ENCODE measurements at places on chromosomes 2 and 18.

- DNase-seq: no peak
Observed at GRCh38 chr2:62938126-62938525, 112.5 kb upstream of the OTX1 start.

- peak; percentile 38 for DNase-seq
Observed at GRCh38 chr2:153519257-153519875, 40.8 kb upstream of the RPRM start.

GRCh38 chr18:36636237-36636817 is 192.5 kb downstream of the TPGS2 start:
- no peak for DNase-seq

DNA sequence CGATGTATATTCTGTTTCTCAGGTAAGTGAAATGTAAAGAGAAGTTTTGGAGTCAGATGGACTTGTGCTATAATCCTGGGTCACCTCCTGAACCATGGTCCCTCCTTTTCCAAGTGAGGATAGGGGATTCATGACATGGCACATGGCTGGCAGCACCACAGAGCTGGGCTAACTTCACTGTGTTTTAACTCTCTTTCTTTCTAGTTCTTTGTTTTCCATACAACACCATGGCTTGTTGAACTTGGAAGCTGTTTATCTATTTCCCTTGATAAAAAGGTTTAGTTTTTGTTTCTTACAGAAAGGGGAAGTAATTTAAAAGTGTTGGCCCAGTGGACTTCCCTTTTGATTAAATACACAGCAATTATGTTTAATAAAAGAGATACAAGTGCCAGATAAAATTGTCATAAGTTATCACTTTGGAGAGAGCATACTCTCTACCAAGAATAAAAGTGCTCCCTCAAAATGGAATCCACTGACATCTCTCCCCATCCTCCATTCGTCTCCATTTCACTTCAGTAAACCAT is 90.4 kb downstream of the PLCL1 start:
- no peak for DNase-seq

GRCh38 chr2:123771928-123772632 is 253.0 kb upstream of the CNTNAP5 start:
- DNase-seq: no peak

DNA sequence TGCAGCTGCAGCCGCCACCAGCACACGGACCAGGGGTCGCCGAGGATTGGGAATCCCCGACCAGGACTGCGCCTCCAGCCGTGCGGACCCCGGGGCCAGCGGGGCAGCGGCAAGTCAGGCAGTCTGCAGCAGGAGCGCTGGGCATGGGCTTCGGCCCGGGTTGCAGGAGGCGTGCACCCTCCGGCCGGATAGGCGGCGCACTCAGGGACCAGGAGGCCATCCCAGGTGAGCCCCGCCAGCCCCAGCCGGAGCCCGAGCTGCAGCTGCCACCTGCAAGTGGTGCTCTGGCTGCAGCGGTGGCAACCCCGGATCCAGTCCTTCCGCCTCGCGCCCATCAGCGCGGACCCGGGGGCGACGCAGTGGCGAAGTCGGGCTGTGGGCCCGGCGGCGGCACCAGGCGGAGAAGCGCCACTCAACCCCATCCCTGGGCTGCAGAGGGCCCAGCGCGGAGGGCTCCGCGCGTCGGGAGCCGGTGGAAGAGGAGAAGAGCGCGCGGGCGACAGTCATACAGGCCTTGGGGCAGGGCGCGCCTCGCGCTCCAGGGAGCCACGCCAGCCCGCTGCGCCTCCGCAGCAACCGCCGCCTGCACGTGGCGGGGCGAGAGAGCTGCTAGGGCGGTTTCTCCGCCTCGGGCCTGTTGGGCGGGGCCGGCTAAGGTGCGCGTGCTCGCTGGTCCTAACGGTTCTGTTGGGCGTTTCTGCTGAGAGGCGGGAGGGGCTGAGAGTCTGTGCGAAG is 73.8 kb downstream of the RPIA start:
- DNase-seq: no peak

- DNase-seq: no peak
Observed at GRCh38 chr2:9205963-9206948, at the start of gene ASAP2. TSS of gene ASAP2 (plus strand) at chr2:9206812. CDS start at chr2:9207105, 293 bp downstream.

DNA sequence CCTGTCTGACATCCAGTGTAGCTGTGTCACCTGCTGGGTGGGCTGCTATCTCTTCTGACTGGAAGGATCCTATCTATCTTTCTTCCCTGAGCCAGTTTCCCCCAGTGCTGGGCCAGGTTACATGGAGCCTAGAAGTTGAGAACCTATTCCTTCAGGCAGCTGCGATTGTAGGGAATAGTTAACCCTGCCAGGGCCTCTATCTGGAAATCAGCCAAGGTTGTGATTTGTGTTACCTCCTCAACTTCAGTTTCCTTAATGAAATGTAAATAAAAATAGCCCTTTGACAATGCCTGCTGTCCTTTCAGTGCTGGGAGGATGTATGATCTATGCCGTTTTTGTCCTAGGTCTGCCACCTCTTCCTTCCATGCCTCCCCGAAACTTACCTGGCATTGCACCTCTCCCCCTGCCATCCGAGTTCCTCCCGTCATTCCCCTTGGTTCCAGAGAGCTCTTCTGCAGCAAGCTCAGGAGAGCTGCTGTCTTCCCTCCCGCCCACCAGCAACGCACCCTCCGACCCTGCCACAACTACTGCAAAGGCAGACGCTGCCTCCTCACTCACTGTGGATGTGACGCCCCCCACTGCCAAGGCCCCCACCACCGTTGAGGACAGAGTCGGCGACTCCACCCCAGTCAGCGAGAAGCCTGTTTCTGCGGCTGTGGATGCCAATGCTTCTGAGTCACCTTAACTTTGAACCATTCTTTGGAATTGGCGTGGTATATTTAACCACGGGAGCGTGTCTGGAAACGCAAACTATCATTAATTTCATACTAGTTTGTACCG is 36.6 kb downstream of the GORASP2 start:
- no peak for DNase-seq

DNA sequence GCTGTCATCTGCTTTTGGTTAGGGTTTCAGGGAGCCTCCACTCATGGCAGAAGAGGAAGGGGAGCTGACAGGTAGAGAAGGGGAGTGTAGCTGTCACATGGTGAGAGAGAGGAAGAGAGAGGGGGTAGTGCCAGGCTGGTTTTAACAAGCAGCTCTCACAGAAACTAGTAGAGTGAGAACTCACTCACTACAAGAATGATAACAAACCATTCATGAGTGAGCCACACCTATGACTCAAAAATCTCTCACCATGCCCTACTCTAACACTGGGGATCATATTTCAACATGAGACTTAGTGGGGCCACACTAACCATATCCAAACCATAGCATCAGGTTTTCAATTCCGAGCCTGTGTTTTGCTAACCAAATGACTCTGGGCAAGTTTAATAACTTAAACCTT is 274.9 kb upstream of the VWC2L start:
- no peak for DNase-seq

DNA sequence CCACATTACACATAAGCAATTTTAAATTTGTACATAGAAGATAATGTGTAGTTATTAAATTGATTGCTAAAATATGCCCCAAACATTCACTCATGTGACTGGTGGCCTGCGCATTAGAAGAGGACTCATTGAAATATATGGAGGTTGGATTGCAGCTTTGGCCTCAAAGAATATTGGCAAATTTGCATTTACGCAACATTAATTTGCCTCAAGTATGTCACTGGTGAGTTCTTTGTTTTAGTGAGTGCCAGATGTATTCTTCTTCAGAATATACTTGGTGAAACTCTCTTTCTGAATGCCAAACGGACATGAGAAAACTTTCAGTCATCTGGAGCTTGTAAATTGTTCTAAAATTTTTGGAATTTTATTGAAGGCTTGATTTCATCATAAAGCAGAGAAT is 5.9 kb upstream of the EFEMP1 start:
- DNase-seq: no peak

- no peak for DNase-seq
Observed at GRCh38 chr2:183009249-183009899, 28.9 kb downstream of the NCKAP1 start.

GRCh38 chr2:36578343-36579296 is 19.3 kb downstream of the FEZ2 start:
- no peak for DNase-seq

DNA sequence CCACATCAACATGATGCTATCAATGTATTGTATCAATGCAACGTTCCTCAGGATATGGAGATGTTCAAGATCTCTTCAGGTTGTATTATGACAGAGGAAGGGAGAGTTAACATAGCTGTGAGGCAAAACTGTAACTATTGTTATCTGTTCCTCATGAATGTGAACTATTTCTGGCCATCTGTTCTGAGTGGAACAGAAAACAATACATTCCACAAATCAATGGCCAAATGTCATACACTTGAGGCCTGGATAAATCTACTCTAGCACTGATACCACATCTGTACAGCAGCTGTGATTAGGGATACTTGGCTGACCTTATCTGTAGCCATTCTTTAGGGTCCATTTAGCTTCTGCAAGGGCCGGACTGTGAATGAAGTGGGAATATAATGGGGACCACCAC is 447.9 kb downstream of the IRS1 start:
- no peak for DNase-seq

GRCh38 chr2:232341061-232341738 is 37.4 kb upstream of the ALPP start:
- DNase-seq: no peak

GRCh38 chr18:48404716-48405507 is 4.3 kb downstream of the ZBTB7C start:
- no peak for DNase-seq

DNA sequence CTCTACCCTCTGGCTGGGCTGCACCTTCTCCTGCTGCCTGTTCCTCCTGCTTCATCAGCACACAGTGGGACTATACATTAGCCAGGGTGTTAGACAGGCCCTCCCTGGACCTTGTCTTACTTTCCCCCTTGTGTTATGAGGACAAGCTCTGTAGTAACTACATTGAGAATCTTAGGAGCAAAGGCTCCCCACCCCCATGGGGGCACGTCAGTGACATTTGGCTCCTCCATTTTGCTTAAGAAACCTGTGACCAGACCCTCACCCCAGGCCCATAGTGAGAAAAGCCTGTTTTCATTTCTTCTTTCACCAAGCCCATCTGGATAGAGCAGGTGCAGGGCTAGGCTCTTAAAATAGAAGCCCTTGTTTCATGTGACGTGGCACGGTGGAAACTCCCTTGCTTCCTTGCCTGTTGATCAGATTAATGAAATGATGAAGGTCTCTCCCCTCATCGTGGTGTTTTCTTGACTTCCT is 146.7 kb downstream of the RPIA start:
- DNase-seq: no peak

GRCh38 chr2:177908182-177908581 is 164.4 kb downstream of the PDE11A start:
- no peak for DNase-seq

- no peak for DNase-seq
Observed at GRCh38 chr2:86439879-86440630, 1.1 kb upstream of the KDM3A start.

- DNase-seq: no peak
Observed at GRCh38 chr2:85702172-85702571, 8.0 kb downstream of the GNLY start.

- DNase-seq: no peak
Observed at GRCh38 chr18:57273194-57273593, 79.2 kb upstream of the ST8SIA3 start.

DNA sequence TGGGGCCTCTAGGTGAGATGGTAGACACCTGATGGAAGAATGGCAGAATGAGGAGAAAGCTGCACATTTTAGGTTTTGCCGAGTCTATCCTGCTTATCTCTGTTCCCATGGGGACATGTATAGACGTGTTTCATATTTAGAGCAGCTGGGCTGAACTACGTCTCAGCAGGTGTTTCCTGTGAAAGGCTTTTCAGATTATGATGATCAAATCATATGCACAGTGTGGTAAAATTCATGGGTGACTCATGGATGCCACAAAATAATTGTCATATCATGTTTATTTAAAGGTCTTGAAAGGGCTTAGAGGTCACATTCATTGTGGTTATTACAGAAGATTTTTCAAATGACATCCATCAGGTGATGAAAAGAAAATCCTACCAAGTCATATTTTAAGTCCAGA is 90.5 kb downstream of the ICOS start:
- DNase-seq: no peak

DNA sequence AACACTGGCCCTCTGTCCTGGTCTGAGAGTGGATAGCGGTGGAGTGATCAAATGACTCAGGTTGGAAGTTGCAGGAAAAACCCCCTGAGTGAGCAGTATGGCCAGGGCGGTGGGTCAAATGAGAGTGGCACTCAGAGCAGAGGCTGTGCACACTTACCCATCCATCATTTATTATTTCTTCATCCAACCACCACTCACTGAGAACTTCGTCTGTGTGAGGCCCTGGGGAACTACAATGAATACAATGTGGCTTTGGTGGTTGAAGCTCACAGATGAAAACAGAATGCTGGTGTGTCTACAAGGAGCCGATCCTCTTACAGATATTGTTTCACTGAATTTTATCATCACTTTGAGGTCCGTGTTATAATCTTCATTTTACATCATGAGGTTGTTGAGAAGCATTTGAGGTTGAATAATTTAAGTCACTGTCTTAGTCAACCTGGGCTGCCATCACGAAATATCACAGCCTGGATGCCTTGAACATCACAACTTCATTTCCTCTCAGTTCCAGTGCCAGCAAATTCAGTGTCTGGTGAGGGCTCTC is 73.4 kb upstream of the ID2 start:
- DNase-seq: no peak

DNA sequence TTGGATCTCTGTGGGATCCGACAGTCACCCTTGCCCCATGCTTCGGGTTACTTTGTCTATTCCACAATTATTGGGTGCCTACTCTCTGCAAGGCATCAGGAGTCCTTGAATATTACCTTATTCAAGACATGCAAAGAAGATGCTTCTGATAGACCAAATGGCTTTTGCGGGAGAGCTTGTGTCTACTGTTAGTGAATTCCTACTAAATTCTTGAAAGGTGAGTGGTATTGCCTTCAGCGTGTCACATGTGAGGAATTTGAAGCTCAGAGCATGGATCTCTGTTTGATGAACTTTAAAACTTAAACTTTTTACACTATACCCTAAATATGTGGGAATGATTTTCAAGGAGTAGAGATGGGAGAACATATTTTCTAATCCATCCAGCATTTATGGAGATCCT is 184.4 kb downstream of the LTBP1 start:
- DNase-seq: no peak

DNA sequence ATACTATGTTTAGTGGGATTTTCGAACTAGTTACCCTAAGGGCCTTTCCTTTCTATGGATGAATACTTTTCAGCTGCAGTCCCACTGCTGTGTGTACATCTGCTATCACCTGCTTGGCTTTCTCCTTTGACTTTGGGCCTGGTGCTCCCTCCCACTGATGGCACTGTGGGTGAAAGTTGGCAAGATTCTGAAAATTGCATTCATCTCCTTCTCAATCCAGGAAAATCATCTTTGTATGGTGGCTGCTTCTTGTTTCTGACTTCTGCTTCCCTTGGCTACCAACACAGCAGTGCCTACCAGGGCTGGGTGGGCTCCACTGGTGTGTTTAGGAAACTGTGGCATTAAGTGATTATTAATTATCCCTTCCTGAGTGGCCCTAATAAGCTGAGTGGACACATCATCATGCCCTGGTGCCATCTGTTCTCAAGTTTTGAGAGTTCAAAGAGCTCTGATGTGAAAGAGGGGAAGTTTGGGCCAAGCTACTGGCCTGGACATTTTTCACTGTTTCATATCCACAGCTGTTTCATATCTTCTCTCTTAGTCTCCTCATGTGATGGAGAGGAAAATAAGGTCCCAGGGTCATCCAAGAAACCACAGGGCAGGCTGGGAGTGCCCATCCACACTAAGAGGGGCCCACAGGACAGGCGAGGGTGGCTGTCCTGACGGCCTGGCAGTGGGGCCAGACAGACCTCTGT is 16.7 kb downstream of the HK2 start:
- no peak for DNase-seq
